ENCODE measurements at places on chromosomes 5 and 9. TPM values are rescaled to one million over a fixed set of nuclear protein-coding genes. Genes with fewer than 3 reads are reported as not detected.
A peak's percentile ranks its signal among the peaks of the same experiment; 100 is the strongest.

DNA sequence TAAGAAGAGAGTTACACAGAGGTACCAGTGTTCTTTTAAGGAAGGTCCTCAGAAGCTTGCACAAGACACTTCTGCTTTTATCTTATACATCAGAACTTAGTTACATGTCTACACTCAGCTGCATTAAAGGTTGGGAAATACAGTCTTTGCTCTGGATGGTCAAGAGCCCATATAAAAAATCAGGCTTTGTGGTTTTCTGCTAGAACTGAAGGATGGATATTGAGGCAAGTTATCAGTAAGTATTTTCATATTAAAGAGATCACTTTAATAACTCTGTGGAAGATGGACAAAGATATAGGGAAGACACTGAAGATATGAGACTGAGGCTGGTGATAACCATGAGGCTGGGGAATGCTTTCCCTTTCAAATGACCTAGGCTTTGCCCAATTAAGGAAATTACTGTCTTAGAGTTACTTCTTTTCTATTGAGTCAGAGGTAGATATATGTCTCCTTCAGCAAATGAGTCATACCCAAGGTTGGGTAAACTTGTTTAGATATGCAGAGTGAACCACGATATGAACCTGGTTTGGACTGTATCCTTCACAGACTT, 87.0 kb upstream of the TNC start:
- peak; percentile 87 for DNase-seq

Gene INSL4
- not detected for total RNA-seq

Gene ZNF618
- total RNA-seq: 3.9 TPM

- no peak for DNase-seq
These were observed 253.0 kb upstream of the IRX2 start for GRCh38 chr5:3004361-3005080.

DNA sequence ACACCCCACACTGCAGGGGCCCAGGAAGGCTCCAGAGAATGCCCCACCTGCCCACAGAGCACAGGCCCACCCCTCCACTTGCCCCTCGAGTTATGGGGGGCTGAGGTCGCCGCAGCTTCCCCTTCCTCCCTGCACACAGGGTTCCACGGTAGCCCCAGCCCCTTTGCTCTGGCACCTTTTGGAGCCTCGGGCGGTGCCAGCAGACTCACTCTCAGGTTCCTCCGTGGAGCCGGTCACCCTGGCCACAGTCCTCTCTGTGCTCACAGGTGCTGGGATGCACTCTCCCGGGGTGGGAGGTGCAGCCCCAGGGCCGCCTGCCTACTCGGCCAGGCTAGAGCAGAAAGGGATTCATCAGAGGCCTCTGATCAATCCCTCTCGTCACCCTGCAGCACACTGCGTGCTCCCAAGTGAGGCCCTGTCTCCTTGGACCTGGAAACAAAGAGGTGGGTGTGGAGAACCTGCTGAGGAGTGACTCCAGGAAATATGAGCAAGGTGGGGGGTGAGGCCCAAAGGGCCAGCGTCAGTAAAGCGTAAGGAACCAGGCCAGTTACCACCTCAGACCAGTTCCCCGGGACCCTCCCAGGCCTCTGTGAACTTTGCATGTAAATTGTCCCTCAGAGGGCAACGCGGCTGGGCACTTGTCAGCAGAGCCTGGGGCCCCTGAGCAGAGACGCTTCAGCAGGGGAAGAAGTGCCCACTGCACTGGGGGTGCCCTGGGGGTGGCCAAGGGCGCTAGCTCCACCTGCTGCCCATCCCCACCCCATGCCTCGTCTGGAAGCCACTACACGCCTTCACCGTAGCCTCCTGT, 167.8 kb downstream of the OLFM1 start:
- DNase-seq: no peak

GRCh38 chr5:178104492-178104891, 8.8 kb upstream of the N4BP3 start:
- DNase-seq: no peak

DNA sequence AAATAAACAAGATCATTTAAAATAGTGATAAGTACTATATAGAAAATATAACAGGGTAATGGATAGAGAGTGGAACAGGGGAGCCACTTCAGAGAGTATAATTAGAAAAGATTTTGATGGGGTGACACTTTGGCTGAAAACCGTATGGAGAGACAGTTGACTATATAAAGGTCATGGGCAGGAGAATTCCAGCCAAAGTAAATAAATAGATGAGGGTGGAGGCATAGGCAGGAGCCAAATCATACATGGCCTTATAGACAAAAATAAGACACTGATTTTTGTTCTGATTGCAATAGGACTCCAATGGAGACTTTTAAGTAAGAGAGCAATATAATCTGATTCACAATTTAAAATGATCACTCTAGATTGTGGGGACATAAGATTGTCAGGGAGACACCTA, 37.5 kb upstream of the NUDT12 start:
- DNase-seq: no peak

DNA sequence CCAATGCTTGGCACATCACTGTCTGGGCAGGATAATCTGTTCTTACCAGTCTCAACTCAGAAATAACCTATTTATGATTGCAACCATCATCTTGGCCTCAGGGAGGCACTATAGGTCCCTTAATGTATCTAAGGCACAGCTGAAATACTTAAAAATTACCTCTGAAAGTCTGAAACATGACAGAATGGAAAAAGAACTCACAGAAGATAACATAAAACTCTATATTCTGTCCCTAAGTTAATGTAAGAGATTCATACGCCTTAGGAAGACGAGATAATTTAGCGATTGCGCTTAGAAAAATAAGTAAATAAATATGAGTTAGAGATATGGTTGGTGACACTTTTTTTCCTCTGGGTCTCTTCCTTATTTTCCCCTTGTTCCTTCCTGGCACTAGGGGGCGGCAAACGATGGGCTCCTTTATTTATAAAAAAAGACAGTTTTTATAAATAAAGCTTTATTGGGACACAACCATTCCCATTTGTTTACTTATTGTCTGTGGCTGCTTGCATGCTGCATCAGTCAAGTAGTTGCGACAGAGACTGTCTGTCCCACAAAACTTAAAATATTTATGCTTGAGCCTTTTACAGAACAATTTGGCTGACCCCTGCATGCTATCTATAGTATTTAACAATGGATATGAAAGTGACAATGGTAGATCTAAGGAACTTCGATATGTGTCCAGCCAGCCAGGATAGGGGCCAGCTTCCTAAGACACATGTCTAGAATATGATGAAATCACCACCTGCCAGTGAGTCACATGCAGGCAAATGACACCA, 79.6 kb downstream of the PDE4D start:
- DNase-seq: peak; percentile 67

DNA sequence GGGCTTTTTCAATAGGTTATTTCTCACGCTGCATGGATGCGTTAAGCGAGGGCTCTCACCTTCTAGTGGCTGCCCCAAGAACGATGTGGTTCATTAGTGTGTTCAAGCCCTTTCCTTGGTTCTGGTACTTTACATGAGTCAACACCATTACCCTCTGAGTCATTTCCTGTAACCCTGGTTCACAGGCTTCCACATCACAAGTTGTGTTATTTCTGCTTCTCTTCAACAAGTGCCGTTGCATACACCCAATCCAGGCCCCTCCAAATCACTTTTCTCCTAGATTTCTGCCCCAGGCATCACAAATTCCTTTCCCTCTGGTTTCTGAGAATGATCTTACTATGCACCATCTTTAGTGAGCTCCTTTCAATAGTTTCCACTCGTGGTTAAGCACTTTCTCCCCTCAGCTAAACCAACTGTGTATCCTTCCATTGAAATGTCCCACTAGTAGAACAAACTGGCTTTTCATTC, 69.5 kb upstream of the RAD23B start:
- DNase-seq: peak; percentile 98

DNA sequence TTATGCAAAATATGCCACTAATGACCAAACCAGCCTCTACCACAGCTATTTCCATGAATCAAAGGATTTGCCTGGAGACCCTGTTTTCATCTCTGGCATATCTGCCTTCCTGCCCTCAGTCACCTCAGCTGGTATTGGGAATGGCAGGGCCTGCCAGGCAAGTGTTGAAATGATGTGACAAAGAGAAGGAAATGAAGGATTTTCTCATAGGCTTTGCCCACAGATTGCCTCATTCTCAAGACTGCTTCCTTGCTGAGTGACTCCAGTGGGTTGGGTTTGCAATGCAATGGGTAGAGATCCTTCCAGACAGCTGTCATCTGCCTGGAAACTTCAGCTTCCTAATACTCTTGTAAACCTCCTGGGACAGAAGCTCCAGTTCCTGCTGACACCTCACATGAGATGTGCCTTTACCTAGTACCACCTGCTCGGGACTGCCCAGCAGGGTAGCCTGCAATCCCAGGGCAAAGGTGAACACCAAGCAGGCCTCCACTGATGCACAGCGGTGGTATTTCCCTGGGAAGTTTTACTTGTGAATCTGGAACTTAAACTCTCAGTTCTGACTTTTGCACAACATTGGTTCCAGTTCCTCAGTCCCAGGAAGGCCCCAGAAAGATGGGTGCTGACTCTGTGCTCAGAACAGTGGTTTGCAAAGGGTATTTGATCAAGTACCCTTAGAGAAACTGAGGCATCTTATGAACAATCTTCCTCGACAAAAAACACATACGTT, 64.8 kb upstream of the SLC1A1 start:
- peak; percentile 16 for DNase-seq

Gene PCA3
- total RNA-seq: not detected

GRCh38 chr9:93117924-93118862, 15.9 kb downstream of the NINJ1 start:
- no peak for DNase-seq

DNA sequence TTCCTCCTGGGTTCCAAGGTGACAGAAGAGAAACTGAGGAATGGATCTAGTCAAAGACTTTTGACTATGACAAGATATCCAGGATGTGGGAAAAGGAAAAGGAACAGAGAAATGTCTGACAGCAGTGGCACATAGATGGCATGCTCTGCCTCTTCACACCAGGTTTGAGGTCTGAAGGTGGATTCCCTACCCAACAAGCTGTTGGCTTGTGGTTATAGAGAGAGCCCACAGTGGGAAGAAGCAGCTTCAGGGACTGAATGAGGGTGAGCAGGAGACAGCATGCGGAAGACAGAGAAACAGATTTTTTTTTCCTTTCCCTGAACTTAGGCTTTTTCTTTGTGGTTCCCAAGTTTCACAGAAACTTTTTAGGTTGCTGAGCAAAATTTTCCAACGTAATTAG, 20.6 kb downstream of the IFNW1 start:
- DNase-seq: no peak

DNA sequence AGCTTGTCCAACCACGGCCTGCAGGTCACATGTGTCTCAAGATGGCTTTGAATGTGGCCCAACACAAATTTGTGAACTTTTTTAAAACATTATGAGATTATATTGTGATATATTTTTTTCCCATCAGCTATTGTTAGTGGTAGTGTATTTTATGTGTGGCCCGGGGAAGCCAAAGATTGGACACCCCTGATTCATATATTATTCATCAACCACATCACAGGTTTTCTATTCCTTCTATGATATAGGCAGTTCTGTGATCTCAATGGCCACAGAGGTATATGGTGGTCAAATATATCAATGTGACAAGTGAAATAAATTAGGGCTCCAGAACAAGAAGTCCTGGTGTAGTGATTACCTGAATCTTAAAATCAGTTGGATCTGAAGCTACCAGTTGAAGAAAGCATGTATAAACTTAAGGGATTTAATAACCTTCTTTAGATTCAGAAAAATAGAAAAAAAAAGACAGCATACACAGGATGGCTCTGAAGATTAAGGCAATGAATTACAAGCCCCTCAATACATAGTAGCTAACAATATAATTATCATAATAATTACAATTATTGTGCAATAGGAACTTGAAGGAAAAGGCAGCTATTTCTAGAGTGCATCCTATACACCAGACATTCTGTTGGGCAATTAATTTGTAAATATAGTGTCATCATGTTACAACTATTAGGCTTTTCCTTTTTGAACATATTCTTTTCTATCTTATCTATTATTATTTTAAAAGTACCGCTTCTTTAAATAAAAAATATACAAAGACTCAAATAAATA, 530.4 kb upstream of the PTPRD start:
- no peak for DNase-seq

GRCh38 chr9:981491-981898, 5.0 kb downstream of the DMRT3 start:
- DNase-seq: no peak

Gene WNK2
- total RNA-seq: 1.0 TPM

GRCh38 chr9:27157097-27157496, 48.1 kb downstream of the TEK start:
- no peak for DNase-seq

Gene ANKS6
- total RNA-seq: 23.8 TPM

Gene PCDHB10
- total RNA-seq: under 0.01 TPM

- no peak for DNase-seq
These were observed 139.1 kb downstream of the KCNIP1 start for GRCh38 chr5:170642776-170643436.

Gene CCNI2
- total RNA-seq: 3.8 TPM

Gene FOXD4L6
- total RNA-seq: not detected

Gene LCN15
- total RNA-seq: not detected

DNA sequence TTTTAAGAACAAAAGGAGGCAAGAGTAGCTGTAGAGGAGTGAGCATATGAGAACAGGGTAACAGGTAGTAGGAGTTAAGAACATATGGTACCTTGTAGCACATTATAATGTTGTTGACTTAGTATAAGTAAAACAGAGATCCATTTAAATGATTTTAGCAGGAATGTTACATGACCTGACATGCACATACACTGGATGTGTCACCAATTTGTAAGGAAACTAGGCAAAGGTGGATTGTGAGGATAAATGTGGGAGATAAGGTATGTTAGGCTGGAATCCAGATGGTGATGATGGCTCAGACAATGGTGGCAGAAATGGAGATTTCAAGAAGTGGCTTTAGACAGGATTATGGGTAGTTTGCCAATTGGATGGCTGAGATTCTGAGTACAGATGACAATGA, 443.1 kb upstream of the DAB2 start:
- no peak for DNase-seq

GRCh38 chr9:132798817-132799790, 79.0 kb downstream of the AK8 start:
- no peak for DNase-seq

Gene PCDHB15
- total RNA-seq: 0.07 TPM

- no peak for DNase-seq
These were observed 159.6 kb upstream of the TAS2R1 start for GRCh38 chr5:9789777-9790176.

- DNase-seq: no peak
These were observed 129.2 kb upstream of the TNPO1 start for GRCh38 chr5:72687288-72687687.

Gene PDCD1LG2
- 12.4 TPM for total RNA-seq

DNA sequence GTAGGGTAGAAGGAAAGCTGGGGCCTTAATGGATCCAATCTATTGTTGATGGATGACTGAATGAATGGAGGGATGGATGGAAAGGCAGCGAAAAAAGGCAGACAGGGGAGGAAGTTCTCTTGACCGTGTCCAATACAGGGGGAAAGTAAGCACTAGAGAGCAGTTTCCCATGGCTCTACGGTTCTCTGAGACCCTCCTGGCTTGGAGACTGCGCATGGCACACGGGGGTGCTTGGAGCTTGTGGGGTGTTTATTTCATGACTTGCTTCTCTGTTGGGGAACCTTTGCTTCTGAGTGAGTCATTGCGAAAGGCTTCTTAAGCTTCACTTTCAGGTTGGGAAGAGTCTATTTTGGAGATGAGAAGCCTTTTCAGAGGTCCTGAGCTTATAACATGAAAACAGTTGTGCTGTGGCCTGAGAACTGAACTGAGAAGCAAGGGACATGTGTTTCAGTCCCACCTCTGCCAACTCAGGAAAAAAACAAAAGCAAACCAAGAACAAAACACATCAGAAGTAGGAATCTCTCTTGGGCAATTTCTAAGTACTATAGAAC, 12.8 kb upstream of the TEX48 start:
- DNase-seq: no peak

Gene PDZD2
- 1.8 TPM for total RNA-seq

Gene PCDHA4
- not detected for total RNA-seq

Gene MARCOL
- total RNA-seq: not detected

Data from epithelial cell of proximal tubule (primary cell).